Activated CD4-positive, alpha-beta T cell treated with anti-CD3 and anti-CD28 coated beads, Interleukin-2, amount 50 U/mL, for 24 hours (primary cell): ENCODE measurements at places on chromosomes 7 and 10.

GRCh38 chr10:113073549-113074189 is 123.6 kb downstream of the TCF7L2 start:
- DNase-seq, result no peak

DNA sequence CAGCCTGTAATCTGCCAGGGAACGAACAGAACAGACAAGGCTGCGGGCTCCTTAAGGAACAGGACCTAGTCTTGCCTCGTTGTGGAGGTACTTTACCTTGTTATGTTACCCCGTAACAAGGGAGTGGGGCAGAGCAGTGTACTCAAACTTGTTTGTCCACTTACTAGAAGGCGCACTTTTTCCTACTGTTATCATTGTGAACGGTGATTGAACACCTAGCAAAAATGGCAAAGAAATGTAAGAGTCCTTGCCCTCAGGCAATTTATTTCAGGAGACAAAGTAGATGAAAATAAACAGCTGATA is 620 bp upstream of the IMPDH1 start:
- DNase-seq, result no peak

GRCh38 chr10:122060250-122060649 is 71.3 kb downstream of the TACC2 start:
- no peak for DNase-seq

DNA sequence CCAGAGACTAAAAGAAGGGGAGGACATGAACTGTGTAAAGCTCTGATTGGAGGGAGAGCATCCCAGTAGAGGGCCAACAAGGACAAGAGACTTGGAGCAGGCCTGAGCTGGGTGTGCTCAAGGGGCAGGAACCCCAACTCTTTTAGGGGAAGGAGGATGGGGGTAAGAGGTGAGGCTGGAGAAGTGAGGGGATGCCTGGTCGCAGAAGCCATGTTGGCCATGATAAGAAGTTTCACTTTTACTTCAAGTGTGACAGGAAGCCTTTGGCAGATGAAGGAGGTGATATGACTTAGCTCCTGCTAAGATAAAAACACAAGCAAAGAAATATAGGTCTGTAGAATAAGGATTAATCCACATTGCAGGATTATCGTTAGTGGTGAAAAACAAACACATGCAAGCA is 208.3 kb downstream of the JAZF1 start:
- DNase-seq, result no peak

DNA sequence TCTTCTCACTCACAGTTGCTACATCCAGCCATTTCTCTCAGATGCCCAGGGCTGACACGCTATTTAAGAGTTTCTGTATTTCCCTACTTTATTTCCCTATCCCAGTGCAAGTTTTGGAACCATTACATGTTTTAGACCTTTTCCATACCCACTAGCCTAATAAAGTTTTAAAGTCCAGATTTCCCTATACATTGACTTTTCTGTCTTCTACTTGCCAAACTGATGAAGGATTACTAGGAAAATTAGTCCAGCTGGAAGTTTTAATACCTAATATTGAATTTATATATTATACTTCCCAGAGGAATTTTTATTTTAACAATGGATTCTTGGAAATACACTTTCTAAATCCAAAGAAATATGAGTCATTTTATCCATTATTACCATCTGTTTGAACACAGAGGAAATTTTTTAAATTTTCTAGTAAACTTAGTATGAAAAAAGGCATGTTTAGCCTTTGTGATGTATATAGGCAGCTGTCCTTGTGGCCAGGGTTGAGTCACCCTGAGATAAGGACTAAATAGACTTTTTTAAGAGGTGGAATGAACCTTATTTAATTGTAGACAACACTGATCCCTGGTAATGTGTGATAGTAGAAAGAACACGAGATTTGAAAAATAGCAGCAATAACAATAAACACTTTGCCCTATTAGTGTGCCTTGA is 205.0 kb downstream of the TFEC start:
- no peak for DNase-seq

GRCh38 chr7:110856704-110857103 is 234.2 kb upstream of the LRRN3 start:
- no peak for DNase-seq

DNA sequence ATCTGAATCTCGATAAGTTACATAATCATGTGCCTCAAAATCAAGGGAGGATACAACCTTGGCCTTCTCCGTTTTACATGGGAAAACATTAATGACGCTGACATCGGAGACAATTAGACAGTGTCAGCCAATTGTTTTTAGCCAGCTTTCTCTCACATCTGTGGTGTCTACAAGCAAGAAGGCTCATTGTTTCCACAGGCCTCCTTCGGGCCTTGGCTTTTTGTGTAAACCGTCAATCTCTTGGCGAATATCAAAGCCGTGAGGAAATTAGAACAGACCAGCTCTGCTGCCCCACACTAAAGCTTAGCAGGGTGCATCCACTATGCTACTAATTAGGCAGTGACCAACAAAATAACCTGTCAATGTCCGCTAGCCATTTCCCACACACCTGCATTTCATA is 43.2 kb downstream of the VAX1 start:
- DNase-seq, result no peak

DNA sequence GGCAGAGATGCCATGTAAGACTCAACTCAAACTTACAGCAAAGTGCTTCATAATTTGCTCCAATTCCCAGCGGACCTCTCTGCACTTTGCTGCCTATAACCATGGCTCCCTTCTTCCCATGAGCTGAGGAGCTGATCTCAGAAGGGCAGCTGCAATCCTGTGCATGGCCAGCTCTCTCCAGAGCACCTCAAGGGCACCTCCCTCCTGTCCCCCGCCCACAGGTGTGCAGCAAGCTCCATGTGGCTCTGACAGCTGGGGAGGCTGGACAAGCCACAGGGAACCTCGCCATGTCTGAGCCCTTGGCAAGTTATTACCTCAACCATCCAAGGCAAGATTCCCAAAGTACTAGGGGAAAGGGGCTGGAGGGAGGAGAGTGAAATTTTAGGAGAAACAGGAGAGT is 61.1 kb upstream of the DDC start:
- DNase-seq, result no peak

DNA sequence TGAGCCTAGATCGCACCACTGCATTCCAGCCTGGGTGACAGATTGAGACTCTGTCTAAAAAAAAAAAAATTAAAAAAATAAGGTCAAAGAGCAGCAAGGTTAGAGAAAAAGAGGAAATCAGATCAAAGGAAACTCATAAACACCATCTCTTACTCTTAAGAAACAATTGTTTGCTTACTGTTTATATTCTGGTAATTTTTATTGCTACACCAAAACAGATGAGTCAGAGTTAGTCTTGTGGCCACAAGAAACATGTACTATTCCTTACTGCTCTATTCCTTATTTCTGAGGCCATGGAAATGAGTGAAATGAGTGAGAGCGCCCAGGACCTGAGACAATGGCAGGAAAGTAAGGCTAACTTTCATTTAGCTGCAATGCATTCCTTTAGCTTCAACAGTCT is 387.3 kb downstream of the HPSE2 start:
- no peak for DNase-seq

- DNase-seq, result no peak
Observed at GRCh38 chr7:135697276-135698049, 30.5 kb downstream of the SLC13A4 start.

- DNase-seq, result no peak
Observed at GRCh38 chr7:81715984-81716588, 53.8 kb downstream of the HGF start.

- no peak for DNase-seq
Observed at GRCh38 chr7:63104666-63105065, 894.0 kb upstream of the ZNF722 start.

DNA sequence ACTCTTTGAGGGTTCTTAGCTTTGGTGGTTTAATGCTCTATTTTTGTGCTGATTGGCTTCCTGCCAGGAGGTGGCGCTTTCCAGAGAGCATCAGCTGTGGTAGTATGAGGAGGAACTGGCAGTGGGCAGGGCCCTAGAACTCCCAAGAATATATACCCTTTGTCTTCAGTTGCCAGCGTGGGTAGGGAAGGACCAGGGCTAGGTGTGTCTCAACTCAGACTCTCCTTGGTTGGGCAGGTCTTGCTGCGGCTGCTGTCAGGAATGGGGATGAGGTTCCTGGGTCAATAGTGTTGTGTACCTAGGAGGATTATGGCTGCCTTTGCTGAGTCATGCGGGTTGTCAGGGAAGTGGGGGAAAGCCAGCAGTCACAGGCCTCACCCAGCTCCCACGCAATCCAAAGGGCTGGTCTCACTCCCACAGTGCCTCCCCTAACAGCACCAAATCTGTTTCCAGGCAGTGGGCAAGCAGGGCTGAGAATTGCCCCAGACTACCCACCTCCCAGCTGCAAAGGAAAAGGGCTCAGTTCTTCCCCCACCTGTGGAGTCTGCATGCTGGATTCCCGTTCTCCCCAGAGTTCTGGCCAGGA is 191.5 kb downstream of the PHTF2 start:
- no peak for DNase-seq

GRCh38 chr7:25024066-25024465 is 44.1 kb upstream of the OSBPL3 start:
- no peak for DNase-seq

DNA sequence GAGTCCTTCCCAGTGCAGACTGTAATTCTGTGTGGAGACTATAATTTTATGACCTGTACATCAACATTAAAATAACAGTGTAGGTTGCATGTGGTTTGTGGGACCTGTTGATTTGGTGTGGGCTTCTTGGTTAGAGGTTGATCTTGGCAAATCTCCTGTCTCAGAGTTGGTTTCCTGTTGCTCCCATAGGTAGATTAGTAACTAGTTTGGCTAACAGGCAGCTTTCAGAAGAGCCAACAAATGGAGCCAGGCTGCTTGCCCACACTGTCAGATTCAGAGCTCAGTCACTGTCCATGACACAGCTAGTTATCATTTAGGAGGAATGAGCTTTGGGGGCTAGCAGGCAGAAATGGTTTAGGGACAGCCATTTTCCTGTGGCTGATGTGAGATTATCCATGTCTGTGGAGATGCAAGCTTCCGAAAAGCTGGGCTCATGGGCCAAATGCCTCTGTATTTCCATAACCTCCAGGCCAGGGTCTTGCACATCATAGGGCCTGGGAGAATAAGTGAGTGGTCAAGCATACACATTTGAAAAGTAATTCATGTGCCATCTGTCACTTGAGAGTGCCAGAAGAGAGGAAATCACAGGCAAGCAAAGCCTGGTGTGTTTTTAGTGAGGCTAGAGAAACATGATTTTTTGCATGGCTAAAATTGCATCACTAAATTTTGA is 33.4 kb downstream of the CCM2 start:
- DNase-seq, result no peak

DNA sequence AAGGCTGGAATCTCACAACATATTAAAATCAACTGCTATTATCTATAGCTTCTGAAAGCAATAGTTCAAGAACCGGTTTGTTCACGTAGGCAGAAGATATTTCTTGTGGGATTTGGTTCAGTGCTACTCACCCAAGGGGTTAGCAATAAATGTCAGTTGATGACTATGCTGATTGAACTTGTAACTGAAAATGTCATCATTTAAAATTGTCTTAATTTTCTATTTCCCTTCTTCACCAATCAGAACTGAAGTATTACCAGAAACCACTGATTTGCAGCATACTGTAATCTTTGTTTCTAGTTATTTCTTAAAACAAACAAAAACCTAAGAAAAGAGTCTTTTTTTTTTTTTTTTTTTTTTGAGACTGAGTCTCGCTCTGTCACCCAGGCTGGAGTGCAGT is 46.1 kb downstream of the CPEB3 start:
- no peak for DNase-seq

DNA sequence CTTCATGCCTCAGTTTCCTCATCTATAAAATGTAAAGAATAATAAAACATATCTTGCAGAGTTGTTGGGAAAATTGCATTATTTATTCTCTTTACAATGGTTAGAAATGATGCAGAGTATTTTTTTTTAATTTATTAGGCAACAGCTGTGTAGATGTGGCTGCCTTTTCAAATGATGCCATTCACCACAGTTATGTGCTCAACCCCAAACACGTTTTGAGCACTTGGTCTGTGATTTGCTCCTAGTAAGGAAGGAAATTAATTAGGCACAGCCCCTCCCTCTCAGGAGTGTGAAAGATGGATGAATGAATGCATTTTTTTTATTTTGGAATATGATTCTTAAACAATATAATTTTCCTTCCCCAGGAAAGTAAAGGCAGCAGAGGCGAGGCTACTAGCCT is 575.1 kb downstream of the GALNT17 start:
- no peak for DNase-seq

DNA sequence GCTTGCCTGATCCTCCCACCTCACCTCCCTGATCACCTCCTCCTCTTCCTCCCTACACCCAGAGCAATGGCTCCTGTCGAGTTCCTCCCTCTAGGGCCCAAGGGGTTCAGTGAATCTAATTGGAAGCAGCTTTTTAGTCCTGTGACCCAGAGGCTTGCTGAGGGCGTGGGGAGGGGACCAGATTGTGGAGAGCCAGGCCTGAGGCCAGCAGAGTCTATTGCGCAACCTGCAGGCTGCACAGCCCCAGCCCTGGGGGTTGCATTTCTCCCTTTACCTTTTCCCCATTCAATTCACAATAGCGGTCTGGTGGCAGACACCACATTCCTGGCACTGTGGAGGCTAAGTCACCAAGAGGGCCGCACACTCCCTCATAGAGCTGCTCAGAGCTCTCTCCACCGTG is 32.5 kb downstream of the GHRHR start:
- DNase-seq, result no peak

GRCh38 chr7:79868010-79868409 is 266.6 kb upstream of the GNAI1 start:
- DNase-seq, result no peak

DNA sequence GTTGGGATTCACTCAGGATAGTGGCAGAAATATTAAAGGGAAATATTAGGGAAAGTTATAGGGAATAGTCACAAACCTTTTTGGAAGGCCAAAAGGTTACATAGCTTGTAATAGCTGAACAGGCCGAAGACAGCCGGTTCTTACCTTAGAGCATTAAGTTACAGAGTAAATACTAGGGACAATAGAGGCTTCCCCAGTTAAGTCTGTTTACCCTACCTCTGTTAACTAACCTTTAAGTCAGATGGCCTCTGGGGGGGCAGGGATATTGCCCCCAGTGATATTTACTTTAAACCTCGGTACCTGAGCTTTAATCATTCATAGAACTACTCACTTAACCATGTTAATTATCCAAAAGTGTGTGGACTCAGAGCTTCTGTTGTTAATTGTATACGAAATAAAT is 7.4 kb downstream of the POLR1F start:
- DNase-seq, result no peak

- no peak for DNase-seq
Observed at GRCh38 chr7:75725306-75725705, 13.4 kb downstream of the HIP1 start.

DNA sequence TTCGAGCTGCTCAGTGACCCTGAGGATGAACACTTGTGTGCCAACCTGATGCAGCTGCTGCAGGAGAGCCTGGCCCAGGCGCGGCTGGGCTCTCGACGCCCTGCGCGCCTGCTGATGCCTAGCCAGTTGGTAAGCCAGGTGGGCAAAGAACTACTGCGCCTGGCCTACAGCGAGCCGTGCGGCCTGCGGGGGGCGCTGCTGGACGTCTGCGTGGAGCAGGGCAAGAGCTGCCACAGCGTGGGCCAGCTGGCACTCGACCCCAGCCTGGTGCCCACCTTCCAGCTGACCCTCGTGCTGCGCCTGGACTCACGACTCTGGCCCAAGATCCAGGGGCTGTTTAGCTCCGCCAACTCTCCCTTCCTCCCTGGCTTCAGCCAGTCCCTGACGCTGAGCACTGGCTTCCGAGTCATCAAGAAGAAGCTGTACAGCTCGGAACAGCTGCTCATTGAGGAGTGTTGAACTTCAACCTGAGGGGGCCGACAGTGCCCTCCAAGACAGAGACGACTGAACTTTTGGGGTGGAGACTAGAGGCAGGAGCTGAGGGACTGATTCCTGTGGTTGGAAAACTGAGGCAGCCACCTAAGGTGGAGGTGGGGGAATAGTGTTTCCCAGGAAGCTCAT is 1.1 kb downstream of the DDIT4 start:
- DNase-seq, result no peak

- DNase-seq, result no peak
Observed at GRCh38 chr7:46930366-46930765, 651.5 kb downstream of the TNS3 start.

- no peak for DNase-seq
Observed at GRCh38 chr10:74153123-74153522, 2.1 kb downstream of the ADK start.
